ENCODE measurements at places on chromosomes 11 and 22.

DNA sequence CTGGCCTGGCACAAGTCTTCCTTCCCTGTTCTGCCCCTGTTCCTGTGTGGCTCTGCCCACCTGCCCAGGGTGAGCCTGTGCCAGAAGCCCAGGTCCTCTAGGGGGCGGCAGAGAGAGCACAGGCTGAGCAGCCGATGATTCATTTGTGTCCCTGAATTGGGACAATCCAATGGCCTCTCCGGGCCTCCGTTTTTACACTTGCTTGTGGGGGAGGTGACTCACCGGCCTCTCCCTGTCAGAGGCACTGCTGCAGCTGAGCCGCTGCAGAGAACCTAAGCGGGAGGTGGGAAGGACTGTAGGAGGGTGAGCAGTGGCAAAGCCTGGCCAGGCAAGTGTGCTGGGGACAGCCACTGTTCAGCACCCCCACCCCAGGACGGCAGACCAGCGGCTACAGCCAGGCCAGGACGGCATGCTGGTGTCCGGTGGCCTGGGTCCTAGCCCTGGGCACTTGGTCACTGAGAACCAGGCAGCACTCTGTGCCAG lies 65.2 kb upstream of the LMO1 start:
- DNase-seq = peak; percentile 83

DNA sequence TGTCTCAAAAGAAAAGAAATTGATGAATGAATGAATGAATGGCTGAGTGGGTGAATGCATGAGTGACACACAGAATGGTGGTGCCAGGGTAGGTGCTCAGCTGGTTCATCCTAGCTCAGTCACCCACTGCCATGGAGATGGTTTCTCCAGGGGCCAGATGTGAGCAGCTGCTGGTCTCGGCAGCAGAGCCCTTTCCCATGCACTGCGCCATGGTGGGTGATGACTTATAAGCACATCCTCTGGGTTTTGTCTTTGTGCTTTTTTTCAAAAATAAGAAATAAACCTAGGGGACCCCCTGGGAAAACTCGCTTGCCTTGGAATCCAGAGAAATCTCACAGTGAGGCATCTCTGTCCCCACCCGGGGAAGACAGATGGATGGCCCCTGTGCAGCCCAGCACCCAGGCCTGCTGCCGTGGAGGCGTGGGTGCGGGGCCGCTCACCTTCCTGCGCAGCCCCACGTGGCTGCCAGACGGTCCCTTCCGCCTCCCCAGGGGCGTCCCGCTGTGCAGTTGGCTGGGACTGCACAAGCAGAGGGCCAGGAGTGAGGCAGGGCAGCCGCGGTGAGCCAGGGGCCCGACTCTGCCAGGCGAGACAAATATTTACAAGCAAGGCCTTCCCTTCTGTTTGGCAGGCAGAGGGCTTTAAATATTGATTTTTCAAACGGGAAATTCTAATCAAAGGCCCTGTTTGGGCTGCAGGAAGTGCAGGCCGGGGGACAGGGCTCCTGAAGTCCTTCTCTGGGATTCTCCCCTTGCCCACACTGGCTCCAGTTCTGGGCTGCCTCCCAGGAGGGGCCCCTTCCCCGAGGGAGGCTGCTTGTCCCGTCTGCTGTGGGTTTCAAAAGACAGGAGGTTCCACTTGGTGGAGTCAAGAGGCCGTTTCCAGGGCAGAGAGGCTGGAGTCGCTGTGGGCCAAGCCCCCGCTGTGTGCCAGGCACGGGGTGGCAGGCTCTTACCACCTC lies 24.3 kb downstream of the MPPED1 start:
- no peak for DNase-seq

DNA sequence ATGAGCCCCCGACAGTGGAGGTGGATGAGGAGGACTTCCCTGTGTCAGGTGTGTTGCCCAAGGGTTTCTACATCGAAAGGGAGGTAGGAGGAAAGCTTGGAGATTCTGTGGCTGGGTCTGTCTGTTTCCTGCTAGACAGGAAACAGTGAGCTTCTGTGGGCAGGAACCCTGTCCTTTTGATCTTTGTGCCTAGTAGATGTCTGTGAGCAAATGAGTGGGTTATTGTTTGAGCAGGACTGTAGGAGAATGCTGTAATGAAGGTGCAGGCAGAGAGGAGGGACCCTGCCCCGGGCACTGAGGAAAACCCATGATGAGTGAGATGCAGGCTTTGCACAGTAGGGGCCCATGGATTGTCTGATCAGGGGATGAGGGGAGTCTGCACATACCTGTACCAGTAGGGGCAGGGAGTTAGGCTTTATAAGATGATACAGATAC lies 14.0 kb downstream of the USP35 start:
- DNase-seq = peak; percentile 74

DNA sequence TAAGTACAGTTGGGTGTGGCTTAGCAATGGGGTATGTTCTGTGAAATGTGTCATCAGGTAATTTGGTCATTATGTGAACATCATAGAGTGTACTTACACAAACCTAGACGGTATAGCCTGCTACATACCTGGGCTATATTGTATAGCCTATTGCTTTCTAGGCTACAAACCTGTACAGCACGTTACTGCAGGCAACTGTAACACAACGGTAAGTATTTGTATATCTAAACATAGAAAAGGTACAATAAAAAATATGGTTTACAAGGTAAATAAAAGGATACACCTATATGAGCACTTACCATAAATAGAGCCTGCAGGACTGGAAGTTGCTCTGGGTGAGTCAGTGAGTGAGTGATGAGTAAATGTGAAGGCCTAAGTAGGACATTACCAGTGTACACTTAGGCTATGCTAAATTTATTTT lies 73.1 kb upstream of the GDPD4 start:
- no peak for DNase-seq

DNA sequence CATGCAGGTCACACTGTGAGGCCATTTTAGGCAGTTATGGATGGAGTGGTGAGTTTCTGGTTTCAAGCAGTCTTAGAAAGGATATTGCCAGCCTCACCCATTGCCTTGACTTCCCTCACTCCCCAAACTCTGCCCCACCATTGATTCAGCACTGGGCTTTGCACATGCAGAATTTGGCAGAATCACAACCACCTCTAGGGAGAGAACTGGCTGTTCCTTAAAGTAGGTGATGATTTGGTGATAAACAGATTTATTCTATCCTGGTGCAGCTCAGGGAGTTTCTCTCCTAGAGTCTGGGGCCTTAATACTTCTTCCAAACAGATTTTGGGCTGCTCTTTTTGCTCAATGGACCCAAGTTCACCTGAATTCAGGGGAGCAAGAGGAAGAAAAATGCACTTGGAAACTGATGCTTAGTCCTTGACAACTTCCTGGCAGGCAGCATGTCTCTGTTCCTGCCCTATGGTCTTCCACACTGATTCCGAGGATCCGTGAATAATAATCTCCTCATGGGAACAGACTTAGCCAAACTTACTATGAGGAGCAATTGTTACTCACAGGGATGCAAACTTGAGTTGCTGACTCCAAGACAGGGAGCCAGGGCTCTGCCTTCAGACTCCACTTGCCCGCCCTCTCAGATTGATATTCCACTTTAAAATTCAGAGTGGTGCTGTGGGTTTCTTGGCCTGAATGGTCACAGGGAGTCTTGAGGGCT lies 129.7 kb upstream of the PARVA start:
- no peak for DNase-seq

DNA sequence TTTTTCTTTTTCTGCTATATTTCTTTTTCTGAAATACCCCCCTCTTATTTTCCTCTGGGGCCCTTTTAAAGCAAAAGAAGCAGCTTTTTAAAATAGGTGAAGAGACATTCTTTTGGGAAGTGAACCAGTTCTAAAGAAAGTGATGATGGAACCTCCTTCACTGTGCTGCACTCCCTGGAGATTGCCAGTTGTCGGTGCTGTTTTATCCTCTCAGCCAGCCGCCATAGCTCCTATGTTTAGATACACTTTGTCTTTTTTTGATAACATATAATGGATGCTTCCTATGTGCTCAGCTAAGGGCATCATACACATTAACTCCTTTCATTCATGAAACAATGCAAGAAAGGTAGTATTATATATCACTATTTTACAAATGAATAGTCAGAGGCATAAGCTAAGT lies 14.0 kb downstream of the CFAP300 start:
- no peak for DNase-seq

DNA sequence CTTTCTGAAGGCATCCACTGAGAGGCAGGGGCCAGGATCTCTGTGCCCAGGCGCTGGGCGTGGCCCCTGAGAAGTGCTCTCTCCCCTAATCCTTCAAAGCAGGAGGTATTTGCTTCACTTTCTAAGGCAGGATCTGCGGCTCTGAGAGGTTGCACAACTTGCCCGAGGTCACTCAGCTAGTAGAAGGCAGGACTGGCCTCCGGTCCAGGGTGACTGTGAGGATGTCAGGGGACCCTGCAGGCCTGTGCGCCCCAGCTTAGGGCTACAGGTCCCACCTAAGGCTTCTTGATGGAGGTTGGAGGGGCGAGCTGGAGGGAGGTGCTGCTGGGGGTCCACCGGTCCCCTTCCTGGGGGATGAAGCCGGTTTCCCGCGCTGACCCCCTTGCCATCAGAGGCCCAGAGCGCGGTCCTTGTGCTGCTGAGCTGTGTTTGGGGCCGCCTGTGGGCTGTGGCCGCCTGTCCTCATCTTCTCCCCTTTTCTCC lies 979 bp downstream of the SMIM38 start:
- no peak for DNase-seq

Measured in activated CD8-positive, alpha-beta memory T cell treated with anti-CD3 and anti-CD28 coated beads for 24 hours (primary cell).